ENCODE measurements at places on chromosomes 3 and 15. TPM values are rescaled to one million over a fixed set of nuclear protein-coding genes. Genes with fewer than 3 reads are reported as not detected.

SCN11A gene
- total RNA-seq, result 0.27 TPM

DNA sequence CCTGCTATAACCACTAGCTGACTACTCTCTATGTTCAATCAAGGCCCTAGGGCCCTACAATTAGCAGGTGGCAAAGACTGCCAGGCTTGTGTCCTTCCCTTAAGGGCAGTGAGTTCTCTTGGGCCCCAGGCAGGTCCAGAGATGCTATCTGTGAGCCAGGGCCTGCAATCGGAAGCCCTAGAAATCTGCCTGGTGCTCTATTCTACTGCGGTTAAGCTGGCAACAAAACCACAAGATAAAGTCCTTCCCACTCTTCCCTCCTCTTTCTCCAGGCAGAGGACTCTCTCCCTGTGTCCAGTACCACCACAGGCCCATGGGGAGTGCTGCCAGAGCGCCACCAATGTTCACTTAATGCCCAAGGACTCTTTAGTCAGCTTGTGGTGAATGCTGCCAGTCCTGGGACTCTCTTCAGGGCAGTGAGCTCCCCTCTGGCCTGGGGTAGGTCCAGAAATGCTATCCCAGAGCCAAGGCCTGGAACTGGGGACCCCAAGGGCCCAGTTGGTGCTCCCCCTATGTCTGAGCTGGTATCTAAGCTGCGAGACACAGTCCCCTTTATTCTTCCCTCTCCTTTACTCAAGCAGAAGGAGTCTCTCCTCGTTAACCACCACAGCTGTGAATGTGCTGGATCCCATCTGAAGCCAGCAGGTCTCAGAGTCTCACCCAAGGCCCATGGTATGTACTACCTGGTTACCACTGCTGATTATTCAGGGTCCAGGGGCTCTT is 34.7 kb downstream of the XXYLT1 start:
- H3K4me3 ChIP-seq, result no peak overlapping the region
- peaks cover 26% of the 10 kb centered on the region for H3K4me1 ChIP-seq
- no peaks in the 10 kb centered on the region for H3K27me3 ChIP-seq

UBA7 gene
- 128 TPM for total RNA-seq

DNA sequence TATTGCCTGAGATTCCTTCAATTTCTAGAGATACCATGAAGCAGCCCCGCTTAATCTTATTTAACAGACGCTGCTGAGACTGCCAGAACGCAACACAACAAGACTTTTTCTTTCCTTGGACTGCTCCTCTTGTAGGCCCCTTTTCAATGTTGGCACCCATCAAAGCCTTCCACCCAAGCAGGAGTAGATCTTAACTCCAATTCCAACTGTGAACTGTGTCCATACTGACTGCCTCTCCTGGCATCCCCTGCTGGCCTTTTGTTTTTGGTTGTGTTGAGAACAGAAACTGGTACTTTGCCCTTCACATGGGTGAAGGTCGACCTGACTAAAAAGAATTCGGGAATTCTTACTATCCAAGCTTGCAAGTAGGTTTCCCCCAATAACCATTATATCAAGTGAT is 50.2 kb downstream of the TRIM71 start:
- no peaks in the 10 kb centered on the region for H3K27me3 ChIP-seq
- H3K36me3 ChIP-seq, result no peaks in the 10 kb centered on the region
- H3K4me3 ChIP-seq, result no peak overlapping the region
- H3K4me1 ChIP-seq, result peaks cover 21% of the 10 kb centered on the region

DNA sequence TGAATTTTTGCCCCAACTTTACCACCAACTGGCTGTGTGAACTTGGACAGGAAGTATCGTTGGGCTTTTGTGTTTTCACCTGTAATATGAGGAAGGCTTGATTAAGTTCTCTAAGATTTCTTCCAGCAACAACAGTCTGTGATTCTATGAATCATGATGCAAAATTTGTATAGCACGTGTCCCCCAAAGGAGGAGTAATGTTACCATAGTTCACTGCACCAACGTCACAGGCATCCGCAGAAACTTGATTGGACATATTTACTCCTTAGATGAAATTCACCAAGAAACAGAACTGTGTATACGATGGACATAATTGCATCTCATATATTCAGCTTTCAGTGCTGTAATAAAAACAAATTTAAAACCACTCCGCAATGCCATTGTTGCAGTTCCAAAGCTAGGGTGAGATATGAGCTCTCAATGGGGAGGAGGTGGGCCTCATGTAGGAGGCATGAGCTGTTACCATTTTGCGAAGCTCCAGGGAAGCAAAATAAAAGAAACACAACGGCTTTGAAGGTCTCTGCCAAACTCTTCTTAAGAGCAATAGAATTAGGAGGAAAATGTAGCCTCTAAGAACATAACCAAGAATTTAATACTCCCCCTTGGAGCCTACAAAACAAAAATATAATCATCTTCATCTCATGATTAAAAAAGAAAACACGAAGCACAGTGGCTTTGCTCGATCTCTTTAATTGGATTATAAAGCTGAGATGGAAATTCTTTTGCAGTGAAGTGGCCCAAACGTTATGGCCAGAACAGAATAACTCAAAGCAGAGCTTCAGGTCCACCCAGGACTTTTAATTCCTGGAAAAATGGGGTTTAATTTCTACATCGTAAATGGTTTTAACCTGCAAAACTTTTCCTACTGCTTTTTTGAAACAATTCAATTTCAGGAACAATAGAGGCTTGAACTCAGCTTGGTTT is 80.7 kb downstream of the CHST2 start:
- no peak for DNase-seq
- no peak overlapping the region for H3K27ac ChIP-seq
- no peaks in the 10 kb centered on the region for H3K36me3 ChIP-seq
- no peak overlapping the region for H3K4me3 ChIP-seq
- H3K4me1 ChIP-seq, result no peaks in the 10 kb centered on the region

Measured in lower lobe of right lung (tissue), 2 donors.